ENCODE measurements at places on chromosomes 4 and X.
A peak's percentile ranks its signal among the peaks of the same experiment; 100 is the strongest.

- DNase-seq, result no peak
These were observed 3.2 kb downstream of the TDO2 start for GRCh38 chr4:155906554-155907247.

DNA sequence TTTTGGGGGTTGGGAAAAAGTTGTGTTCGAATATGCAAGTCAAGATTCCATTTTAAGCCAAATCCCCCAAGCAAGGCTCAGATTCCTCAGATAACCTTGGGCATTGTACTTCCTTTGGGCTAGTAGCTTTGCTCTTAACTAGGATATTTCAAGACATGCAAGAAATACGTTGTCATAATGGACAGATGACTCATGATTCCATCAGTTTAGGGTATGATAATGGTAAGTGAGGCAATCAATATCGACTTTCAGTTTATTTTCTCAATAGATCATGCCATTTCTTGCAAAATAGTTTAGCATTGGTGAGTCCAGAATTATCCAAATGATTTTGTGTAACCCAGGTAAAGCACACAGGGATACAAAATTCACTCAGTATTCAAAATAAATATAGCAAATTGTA lies 25.4 kb downstream of the CFAP299 start:
- no peak for DNase-seq

DNA sequence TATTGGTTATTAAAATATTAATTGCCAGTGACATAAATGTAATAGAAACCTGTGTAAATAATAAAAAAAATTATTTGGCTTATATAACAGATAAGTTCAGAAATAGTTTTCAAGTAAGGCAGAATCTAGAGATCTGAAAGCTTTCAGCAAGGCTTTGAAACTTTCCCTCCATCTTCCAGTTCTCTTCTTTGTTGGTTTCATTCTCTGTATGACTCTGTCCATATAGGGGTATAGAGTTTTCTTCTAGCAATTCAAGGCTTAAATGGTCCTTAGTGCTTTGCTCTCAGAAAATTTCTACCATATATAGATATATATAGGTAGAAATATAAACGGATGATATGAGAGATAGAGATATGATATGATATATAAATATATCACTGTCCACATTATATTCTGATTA lies 160.5 kb upstream of the GABRA2 start:
- no peak for DNase-seq

- DNase-seq, result no peak
These were observed 56.5 kb upstream of the PHKA2 start for GRCh38 chrX:19040373-19040772.

GRCh38 chrX:48910926-48911411 lies 477 bp downstream of the SLC35A2 start:
- DNase-seq, result peak; percentile 6

DNA sequence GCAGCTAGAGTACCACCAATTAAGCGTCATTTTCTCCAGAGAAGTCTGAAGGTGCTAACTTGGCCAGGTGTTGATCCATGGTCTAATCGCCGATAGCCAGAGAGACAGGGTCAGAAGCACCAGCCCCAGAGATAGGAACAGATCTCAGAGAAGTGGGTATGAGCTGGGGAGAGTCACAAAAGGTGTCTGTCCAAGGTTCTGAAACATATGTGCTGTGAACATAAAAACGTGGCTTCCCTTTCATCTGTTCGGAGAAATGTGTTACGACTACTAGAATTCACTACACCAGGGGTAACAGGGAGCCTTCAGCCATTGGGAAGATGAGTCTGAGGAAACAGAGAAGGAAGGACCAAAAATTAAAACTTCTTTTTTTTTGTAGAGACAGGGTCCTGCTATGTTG lies 91.3 kb downstream of the FBXL5 start:
- DNase-seq, result no peak

DNA sequence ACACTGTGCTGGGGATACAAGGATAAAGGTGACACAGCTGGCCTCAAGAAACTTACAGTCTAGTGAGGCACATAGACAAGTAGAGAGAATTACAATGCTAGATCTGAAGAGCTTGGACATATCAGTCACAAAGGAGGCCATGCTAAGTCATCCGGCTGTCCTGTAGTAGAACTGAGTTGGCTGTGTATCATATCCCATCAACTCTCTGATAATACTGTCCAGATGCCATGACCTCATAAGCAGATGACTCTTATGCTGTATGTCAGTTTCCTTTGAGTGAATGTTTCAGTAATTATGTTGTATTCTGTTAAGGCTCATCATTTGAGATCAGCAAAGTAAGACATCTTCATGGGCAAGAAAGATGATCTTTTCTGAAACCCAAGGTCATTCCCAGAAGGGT lies 442.9 kb downstream of the MID1IP1 start:
- no peak for DNase-seq

GRCh38 chr4:3857269-3857926 lies 91.2 kb downstream of the ADRA2C start:
- DNase-seq, result no peak

- no peak for DNase-seq
These were observed 47.8 kb downstream of the CRLF2 start for GRCh38 chrX:1164322-1165288.
